ENCODE measurements at places on chromosomes 1 and 21.

GRCh38 chr1:22761821-22762220, 51.2 kb downstream of the EPHB2 start:
- DNase-seq = no peak

DNA sequence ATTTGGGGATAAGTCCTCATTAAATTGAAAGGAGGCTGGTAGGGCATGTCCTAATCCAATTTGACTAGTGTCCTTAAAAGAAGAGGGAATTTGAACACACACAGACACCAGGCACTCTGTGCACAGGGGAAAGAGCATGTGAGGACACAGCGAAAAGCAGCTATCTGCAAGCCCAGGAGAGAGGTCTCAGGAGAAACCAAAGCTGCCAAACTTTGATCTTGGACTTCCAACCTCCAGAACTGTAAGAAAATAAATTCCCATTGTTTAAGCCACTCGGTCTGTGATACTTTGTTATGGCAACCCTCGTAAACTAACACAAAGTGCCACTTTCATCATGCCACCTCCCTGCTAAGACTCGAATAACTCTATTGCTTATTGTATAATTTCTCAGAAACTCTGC, 13.8 kb downstream of the PLA2G4A start:
- DNase-seq = no peak

DNA sequence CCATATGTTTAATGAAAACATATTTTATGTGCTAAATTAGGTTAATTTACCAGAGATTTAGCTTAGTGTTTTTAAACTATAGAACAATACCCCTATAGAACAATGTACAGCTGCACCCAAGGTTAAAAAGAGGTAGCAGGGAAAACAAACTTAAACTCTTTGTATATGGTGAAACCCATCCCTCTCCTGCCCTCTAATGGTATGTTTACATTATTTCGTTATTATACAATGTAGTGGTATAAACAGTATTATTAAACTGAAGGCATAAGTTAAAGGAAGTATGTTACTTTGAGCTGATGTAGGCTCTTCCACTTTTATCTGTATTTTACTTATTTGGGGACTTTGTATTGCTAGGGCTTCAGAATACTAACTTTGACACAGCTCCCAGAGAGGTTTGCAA, 16.7 kb upstream of the ZYG11A start:
- DNase-seq = no peak

GRCh38 chr1:116324411-116324810, 48.6 kb upstream of the ATP1A1 start:
- DNase-seq = no peak

DNA sequence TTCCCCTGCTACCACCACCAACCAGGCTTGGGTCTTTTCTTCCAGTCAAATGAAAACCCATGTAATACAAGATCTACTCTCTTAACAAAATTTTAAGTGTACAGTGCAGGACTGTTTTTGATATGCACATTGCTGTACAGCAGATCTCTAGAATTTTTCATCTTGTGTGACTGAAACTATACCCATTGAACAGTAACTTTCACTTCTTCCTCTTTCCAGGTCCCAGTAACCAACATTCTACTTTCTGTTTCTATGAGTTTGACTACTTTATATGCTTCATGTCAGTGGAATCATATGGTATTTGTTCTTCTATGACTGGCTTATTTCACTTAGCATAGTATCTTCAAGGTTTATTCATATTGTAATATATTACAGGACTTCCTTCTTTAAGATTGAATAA, 45.3 kb upstream of the PLPPR4 start:
- no peak for DNase-seq

DNA sequence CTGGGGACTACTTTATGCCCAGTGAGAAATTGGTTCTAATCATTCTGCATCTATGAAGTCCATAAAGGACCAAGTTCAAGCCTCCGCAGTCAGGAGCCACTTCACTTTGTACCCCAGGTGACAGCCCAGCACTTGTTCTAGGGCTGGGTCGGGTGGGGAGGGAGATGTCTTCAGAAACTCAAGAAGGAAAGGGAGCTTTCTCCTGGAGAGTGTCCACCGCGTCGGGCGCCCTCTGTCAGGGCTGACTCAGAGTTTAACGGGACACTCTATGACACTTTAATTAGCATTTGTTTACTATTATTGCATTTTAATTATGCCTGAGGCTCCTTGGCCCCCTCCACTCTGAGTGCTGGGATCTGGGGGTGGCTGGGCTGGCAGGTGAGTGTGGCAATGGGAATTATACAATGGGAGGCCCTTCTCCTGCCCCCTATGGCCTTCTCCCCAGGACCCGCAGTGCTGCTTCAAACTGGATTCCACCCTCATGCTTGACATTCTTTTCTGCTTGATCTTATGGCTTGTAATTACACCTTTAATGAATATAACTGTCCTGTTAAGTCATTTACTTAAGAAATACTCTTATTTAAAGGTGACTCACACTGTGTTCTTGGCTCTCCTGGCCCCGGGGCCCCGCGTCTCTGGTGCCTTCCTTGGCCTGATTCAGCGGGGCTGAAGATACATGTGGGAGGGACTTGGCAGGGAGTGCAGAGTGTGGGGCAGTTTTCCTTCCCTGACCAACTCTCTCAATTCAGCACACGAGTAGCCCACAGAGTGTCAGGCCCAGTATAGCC, 136.6 kb downstream of the PLXNA2 start:
- no peak for DNase-seq
